Fibroblast of skin of left quadriceps (primary cell): ENCODE measurements at places on chromosomes 2 and 18.

DNA sequence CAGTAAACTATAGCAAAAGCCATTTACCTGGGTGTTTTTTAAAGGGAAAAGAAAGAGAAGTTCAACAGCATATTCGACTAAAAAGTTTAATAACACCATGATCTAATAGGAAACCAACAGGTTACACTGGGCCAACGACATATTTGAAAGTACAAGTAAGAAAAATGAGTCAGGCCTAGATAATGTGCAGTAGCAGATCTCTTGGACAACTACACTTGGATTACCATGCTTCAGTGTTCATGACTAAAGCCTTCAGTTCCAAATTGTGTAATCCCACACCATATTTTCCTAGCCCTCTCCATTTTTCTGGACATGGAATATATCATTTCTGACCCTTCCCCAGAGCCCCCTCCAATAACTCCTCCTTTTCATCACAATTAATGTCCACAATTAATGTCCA is 39.1 kb upstream of the FIGN start:
- peak; percentile 46 for DNase-seq

- DNase-seq, result no peak
Measured at GRCh38 chr2:148238561-148238960, 217.7 kb downstream of the MBD5 start.

DNA sequence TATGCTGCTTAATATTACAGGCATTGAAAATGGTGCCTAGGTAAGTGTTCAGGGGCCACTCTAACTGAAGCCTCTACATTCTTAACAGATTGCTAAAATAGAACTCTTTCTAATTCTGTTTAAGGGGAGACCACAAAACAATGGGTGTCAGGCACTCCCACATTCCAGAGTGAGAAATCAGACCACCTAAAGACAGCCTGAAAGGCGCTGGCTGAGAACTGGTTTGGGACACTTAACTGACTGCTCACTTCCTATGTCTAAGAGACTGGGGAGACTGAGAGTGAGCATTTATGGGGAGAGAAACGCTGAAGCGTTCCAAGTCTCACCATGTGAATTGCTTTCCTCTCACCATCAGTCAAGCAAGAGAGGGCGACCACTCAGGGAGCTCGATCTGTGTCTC is 108.8 kb upstream of the ITGB6 start:
- DNase-seq, result peak; percentile 72

DNA sequence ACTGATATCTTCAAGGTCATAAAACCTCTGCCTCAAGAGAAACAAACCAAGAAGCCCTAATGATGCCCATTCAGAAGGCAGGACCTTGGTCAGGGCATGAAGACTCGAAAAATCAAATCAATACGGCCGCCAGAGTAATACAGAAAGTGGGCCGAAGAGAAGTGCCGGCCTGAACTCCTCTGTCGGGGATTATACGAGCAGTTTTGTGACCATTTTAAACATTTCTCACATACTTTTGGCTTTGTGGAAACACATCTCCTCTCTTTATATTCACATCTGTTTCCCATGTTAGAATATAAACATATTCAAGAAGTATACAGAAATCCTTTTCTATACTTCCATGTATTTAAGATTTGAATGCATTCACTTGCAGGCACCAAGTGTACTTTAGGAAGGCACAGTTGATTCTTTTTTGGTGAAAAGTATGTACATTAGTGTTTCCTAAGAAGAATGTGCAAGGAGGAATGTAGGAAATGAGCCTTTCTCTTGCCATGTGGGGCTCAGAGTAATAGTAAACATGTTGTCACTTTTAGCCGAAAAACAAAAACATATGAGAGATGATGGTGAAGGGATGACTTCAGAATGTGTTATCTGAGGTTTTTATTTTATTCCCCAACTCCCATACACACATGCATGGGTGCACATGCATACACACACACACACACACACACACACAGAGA is 707.9 kb upstream of the ID2 start:
- DNase-seq, result peak; percentile 52

- no peak for DNase-seq
Measured at GRCh38 chr2:236156860-236157194, 11.4 kb downstream of the GBX2 start.

- DNase-seq, result no peak
Measured at GRCh38 chr18:65735155-65735554, 15.7 kb upstream of the CDH7 start.

DNA sequence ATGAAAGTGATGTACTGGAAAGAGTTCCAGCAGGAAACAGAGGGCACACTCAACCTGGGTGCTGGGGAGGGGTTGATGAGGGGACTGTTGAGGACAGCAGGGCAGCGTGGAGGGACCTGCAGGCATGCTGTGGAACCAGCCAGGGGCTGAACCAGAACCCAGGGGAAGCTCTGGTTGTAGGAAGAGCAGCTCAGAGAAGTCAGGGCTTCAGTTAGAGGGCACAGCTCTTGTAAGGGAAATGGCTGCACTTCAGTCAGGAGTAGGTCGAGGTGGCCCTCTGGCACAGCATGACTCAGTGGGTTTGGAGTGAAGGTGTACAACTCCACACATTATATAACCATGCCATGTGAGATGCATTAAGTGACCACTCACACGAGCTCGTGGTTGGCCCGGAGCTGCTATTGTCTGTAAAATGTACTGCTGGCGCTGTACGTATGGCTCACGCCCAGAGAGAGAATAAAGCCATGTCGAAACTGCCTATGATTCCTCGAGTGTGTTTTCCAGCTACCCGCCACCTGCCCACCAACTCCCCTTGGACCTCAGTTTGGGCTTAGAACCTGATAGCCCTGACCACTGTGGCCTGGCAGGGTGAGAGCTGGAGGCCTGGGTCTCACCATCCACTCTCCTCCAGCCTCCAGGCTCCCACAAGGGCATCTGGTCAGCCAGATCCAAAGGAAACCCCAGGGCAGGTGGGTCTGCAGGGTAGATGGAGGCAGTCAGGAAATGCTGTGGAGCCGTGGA is 136.5 kb upstream of the HS6ST1 start:
- no peak for DNase-seq

- DNase-seq, result no peak
Measured at GRCh38 chr2:101160454-101160853, 9.3 kb upstream of the TBC1D8 start.

DNA sequence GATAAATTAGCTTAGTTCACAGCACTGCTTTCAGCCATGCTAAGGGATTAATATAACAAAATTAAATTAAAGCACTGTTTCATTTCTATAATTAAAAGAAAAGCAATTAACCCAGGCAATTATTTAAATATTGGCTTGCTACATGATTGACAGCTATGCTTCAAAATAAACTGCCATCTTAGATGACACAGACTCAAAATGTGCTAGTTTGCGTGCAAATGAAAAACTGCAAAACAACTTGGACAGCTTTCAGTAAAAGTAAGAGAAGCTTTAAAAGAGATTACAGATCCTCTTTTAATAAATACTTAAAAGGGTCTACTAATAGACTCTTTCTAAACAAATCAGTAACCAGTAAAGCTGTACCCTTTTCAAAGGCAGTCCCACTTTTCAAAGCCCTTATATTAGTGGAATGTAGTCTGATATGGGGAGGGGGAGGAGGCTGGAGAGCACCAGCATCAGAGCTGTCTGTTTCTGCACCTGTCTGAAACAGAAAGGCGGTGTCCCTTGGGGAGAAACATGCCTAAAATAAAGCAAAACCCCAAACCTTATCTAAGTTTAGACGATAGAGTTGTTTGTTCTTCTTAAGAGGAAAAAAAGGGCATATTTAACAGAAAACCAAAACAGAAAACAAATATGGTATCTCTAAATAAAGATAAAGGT is 20.8 kb downstream of the EIF2AK3 start:
- DNase-seq, result no peak

GRCh38 chr2:176133389-176133788 is 3.9 kb downstream of the HOXD8 start:
- no peak for DNase-seq

DNA sequence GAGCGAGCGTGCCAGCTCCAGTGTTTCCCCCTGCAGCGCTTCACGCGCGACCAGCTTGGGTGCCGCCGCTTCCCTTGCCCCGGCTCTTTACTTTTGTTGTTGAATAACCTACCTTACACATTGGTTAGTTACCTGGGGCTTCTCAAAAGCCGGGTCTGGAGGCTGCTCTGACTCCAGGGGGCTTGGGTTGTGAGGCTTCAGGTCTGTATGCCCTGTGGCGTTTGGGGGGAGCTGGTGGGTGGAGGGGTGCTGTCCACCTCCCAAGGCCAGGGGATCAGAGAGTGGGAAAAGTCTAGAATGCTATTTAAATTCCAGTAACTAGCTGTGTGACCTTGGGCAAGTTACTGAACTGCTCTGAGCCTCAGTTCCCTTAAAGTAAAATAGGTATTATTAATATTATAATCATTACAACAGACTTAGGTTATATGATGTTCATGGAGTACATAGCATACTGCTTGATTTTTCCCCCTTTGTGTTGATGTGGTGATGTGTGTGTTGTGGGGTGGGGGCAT is 770 bp downstream of the LYPD6B start:
- DNase-seq, result no peak

DNA sequence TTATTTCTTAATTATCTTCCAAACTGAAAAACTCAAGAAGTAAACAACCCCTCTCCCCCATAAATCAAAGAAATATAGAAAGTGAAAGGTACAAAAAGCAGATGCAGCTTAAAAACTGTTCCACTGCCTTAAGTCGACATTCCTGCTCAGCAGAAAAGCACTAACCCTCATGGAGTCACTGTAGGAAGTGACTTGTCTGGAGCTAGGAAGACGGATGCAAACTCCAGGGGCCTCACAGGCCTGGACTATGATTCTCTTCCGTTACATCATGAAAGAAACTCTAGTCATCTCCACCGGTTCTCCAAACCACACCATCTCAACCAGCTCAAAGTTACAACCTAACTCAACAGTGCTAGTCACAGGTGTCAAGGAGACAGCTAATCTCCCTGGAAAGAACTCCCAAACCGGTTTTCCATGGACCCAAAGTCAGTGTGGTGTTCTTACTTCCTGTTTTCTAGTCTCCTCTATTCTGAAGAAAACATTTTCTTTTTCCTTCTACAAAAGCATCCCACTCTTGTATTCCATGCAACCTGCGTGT is 128.4 kb downstream of the PIEZO2 start:
- DNase-seq, result no peak

- no peak for DNase-seq
Measured at GRCh38 chr2:172098650-172099471, 3.8 kb downstream of the DLX2 start.

DNA sequence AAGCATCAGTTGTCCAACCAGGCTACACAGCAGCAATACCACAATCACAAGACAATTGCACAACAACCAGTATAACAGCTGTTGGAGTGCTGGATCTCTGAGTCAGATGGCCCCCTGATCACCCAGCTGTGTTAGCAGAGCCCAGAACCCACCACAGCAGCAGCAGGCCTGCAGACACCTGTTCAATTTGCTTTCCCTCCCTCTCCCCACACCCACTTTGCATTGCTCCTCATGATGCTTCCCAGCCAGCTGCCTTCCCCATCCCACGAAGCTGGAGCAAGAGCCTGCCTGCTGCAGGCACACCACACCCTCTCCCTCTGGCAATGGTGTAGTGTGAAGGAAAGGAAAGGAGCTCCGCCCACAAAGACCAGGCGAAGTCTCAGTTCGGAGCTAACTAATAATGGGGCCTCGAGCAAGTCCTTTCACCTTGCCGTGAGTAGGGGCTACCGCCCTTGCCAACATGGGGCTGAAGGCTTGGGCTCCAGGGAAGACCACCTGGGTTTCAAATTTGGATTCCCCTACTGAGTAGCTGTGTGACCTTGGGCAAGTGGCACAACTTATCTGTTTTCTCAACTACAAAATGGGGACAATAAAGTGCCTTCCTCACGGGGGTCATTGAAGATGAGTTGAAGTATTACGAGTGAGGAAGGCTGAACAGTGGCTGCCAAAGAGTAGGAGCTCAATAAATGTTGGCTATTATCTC is 19.4 kb upstream of the ZBTB7C start:
- no peak for DNase-seq

- DNase-seq, result peak; percentile 62
Measured at GRCh38 chr18:73979742-73980141, 167.9 kb downstream of the FBXO15 start.

DNA sequence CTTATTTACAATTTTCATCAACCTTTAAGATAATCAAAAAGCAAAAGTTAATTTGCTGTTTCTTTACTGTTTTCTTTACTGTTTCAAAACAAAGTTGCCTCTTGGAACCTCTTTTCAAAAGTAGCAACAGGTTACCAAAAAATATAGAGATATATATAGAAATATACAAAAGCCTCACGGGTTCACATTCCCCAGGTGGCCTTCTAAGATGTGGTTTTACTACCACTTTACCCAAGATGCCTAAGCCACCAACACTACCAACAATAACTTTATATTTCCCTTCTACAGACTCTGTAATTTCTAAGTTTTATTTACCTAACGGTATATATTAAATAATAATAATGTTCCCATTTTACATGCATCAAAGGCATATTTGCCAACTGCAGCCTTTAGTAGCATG is 4.9 kb downstream of the CYB5A start:
- no peak for DNase-seq
